ENCODE measurements at places on chromosomes 4 and X.
A peak's percentile ranks its signal among the peaks of the same experiment; 100 is the strongest.

DNA sequence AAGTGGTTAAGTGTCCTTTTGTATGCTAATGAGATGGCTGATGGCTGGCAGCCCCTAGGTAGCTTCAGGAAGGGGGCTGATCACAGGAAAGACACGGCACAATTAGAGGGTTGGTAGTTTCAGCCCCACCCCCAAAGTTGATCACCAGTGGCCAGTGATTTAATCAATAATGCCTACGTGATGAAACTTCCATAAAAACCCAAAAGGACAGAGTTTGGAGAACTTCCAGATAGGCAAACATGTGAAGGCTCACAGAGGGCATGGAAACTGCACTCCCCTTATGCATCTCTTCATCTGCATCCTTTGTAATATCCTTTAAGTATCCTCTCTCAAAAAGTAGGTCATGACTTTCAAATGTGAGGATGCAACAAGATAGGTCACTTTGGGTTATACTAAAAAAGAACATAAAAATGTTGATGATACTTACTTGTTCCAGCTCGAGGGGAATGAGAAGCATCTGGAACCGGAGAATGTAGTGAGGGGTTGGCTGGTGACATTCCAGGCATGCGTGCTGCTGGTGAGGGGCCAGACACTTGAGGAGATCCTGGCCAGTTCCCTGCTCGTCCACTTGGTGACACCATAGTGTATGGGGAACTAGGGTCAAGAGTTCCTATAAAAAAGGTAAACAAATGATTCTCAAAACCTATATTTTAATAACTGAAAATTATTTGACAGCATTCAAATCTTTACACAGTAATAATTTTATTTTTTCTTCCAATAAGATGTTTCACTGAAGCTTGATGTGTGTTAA, 16.7 kb upstream of the CXorf38 start:
- no peak for DNase-seq

DNA sequence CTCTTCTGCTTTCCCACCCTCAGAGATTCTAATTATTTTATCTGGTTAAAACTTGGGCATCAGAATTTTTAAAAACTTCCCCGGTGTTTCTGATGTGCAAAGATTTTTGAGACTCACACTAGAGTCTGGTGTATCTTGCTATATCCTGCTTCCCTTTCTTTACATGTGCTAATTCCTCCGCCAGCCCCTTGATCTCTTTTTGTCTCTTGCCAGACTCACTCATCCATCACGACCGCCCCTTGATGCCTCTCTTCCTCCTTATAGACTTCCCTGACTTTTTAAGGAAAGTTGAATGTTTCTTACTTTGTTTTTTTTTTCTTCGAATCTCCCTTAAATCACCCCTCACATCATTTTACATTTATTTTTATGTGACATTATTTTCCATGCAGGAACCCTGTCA, 274.9 kb upstream of the PITX2 start:
- no peak for DNase-seq

DNA sequence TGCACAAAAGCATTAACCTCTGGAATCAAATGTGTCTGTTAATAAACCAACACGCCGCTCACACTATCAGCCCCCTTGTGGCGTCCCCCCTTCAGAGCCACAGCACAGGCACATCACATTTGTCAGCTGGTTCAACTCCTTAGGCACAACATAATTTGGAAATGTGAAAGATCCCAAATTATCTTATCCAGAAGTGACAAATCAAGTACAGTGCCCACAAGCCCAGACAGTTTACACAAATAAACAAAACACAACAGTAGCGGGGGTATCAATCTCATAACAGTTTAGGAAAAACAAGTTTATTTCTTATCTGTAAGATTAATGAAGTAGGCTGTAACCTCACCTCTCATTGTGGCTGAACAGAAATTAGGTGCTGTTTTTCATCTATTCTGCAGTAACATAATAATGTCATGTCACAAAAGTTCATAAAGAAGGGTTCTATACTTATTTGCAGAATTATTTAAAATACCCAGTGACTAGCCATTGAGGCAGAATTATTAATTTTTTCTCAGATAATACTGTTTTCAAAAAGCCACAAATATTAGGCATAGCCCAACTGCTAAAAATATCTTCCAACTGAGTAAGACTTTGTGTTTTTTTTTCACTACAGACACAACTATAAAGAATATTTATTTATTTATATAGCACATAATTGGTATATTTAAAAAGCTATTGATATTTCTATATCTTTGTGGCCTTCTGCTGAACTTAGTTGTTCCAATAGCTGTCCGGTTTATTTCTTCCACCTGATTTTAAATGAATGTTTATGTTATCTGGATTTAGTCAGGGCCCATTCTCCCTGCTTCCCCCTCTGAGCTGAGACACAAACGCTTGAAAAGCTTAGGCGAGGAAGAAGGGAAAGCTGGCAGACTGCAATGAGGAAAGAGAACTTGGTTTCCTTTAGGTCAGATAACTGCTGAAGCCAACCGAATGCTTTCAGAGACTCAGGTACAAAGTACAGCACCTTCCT, 214.7 kb downstream of the QDPR start:
- DNase-seq: no peak

DNA sequence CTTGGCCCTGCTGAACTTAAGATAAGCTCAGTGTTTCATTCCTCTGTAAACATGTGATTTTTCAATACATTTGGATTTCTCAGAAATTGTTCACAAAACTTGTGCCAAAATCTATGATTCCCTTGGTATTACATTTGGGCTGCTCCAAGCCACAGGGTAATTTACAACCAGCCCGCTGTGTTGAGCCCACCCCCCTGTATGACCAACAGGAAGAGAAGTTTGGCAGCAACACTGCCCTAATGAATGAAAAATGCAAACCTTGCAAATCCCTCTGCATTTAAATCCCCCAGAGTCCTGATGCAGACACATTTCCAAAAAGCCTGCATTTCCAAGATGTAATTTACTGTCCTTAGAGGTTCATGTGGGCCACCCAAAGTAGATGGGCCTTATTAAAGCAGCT, 34.1 kb upstream of the GAB1 start:
- no peak for DNase-seq

GRCh38 chr4:187883049-187883448, 112.5 kb upstream of the ZFP42 start:
- no peak for DNase-seq

DNA sequence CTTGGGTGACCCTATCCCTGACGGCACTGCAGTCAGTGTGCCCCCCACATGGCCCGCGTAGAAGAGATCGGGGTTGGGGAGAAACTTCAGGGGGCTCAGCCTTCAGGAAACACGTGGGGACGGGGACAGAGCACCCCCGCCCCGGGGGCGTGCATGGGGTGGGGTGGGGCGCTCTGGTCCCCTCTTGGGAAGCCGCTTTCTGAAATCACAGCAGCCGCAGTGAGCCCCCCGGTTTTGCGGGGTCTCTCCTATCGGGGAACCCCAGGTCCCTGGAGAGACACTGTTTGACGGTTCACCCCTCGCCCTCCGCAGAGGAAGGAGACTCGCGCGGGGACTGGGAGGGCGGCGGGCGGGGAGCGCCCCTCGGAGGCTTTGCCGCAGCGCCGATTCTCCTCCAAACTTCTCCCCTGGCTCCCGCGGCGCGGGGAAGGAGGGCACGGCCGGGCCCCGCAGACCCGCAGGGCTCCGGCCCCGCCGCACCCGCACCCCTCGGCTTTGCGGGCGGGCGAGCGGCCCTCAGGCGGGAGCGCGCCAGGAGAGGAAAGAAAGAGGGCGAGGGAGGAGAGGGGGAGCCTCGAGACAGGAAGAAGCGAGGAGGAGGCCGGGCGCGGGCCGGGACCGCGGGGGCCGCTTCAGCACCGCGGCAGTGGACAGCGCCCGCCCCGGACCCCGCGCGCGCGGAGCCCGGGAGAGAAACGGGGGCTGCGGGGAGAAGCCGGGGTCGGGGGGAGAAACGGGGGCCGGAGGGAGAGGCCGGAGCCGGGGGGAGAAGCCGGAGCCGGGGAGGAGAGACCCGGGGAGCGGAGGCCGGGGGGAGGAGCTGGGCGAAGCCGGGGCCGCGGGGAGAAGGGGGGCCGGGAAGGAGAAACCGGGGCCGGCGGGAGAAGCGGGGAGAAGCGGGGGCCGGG, 612 bp downstream of the CPLX1 start:
- DNase-seq: peak; percentile 65

DNA sequence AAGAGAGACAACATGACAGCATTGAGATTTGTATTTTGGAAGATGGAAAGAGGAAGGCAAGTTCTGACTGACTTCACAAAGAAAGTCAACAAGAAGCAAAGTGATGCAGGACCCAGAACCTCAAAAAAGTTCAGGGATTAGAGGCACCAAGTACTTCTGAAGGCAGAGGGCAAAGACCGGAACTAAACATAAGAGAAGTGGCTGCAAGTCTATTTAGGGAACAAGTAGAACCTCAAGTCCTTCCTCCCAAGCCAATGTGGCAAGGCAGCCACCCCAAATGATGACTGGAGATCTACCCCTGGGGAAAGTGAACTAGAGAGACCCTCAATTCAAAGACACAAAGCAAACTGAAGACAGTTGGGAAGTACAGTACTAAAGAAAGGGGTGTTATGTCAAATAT, 46.6 kb downstream of the SLC39A8 start:
- DNase-seq: no peak
